ENCODE measurements at places on chromosomes 6 and 20. TPM values are rescaled to one million over a fixed set of nuclear protein-coding genes. Genes with fewer than 3 reads are reported as not detected.

Gene COL20A1
- total RNA-seq = 0.87 TPM

Gene MLN
- total RNA-seq = not detected

Gene LRFN2
- not detected for total RNA-seq

Gene PSMB9
- 80.2 TPM for total RNA-seq

Gene ZC2HC1B
- not detected for total RNA-seq

Gene IMPG1
- not detected for total RNA-seq

Gene PAX1
- not detected for total RNA-seq

Gene GRIK2
- 0.03 TPM for total RNA-seq

Gene HDGFL1
- total RNA-seq = not detected
